ENCODE measurements at places on chromosomes 11 and 22.

DNA sequence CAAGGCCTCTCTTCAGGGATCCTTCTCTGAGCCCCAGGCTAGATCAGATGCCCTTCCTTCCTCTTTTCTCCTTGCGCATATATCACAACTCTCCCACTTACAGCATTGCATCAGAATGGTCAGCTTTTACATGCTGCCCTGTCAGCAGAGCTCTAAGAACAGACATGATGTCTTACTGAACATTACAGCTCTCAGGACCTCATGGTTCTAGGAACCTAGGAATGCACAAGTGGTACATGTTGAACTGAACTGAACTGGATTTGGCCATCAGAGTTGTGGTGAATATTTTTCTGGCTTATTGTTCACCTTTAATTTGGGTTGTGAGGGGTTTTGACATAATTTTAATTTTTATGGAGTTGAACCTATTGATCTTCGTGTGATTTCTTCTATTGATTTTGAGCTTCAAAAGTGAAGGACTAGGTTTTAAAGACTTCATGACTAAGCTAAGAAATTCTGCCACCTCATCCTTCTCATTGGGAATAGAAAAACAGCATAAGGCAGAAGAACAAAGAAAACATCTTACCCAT, 37.7 kb upstream of the SPON1 start:
- DNase-seq: no peak

GRCh38 chr11:127873478-127873877, 713.9 kb downstream of the ETS1 start:
- no peak for DNase-seq

DNA sequence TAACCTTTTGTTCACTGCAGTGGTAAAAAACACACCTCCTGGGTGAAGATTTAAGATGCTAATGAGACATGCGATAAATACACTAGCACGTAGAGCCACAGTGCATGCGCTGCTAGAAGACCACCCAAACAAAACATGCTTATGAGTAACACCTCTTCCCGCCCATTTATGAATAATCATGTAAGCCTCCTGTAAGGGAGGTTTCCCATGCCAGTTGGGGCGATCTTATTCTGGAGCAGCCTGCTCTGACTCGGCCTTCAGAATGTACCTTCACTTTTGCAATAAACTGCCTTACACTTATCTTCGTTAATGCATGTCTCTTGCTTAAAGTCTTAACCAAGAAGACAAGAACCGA, 18.1 kb upstream of the SCARF2 start:
- no peak for DNase-seq

DNA sequence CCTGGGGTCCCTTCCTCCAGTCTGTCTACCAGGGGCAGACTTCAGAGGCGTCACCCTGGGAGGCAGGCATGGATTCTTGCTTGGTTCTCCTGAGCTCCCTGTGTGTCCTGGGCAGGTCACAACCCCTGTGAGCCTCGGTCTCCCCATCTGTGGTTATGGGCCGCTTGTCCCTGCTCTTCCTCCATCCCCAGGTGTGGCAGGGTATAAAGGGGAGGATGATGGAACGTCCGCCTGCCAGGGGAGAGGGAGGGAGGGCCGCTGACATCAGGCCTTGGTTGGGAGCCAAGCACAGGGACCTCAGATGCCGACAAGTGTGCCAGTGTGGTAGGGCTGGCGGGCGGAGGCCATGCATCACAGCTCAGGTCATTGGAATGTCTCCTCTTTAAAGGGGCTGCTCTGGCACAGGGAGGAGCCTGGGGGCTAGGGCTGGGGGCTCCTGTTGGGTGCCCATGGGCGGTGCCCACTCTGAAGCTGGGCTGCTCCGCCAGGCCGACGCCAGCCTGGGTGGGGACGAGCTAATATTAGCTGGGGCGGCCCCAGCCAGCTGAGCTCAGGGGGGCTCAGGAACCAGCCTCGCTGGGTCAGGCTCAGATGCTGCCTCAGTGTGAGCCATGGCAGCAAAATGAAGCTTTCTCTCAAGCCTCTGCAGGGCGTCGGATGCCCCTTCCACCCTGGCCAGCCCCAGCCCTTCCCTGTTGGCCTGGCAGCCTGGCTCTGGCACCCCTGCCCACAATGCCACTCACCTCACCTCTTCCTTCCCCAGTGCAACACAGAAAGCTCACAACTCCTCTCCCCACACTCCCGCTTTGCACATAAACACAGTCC, 12.8 kb downstream of the KCNC1 start:
- DNase-seq: no peak

DNA sequence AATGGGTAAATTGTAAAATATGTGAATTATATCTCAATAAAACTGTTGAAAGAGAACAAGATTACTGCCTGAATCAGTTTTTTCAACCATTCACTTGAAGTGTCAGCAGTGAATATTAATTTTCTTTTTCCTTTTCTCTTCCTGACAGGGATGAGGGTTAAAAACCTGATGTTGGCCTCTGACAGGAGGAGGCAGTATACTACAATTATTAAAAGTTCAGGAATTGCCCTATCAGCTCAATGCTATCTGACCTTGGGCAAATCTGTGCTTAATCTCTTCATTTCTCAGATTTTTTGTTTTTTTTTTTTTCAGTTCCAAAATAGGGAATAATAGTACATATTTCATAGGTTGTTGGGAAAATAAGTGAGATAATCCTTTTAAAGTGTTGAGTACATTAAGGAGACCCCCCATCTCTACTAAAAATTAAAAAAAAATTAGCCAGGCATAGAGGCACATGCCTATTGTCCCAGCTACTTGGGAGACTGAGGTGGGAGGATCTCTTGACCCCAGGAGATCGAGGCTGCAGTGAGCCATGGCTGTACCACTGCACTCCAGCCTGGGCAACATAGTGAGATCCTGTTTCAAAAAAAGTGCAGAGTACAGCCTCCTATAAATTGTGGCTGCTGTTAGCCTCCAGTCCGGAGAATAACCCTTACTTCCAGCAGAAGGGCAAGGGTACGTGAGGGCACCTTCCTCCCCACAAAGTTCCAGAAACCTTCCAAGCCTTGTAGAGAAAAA, 48.8 kb downstream of the TRIM44 start:
- no peak for DNase-seq

- DNase-seq: no peak
These were observed 1298.7 kb upstream of the CNTN5 start for GRCh38 chr11:97722065-97722464.

- peak; percentile 42 for DNase-seq
These were observed 3.4 kb downstream of the CCDC89 start for GRCh38 chr11:85682330-85683305.

- DNase-seq: no peak
These were observed 13.1 kb upstream of the RAB38 start for GRCh38 chr11:88188251-88188931.

DNA sequence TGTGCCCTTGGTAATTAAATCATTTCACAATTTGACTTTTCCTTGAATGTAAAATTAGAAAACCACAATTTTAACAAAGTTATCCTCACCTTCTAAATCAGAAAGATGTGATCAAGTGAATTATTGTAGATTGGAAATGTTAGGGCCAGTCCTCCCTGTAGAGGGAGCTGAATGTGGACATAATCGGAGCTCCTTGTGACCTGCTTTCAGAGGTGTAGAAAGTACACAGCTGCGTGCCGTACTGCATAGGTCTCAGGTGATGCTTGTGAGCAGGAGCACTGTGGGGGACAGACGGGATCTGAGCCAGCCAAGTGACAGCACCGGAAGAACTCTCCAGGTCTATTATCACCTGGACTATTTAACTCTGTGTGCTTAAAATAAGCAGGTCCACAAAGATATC, 338.0 kb downstream of the AASDHPPT start:
- no peak for DNase-seq

DNA sequence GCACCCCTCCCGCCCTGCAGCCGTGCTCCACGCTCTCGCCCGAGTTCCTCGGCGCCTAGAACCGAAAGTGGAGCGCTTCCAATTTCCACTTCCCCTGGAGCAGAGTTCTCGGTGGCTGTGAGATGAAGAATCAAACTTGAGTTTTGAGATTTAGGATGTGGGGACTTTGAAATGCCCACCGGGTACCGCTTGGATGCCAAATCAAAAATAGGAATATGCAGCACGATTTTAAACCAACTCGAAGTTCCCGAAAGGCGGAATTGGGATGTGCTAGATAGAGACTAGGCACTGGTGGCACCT, 569 bp downstream of the POLA2 start:
- no peak for DNase-seq

- DNase-seq: no peak
These were observed 75.2 kb downstream of the MYO7A start for GRCh38 chr11:77202941-77203900.

DNA sequence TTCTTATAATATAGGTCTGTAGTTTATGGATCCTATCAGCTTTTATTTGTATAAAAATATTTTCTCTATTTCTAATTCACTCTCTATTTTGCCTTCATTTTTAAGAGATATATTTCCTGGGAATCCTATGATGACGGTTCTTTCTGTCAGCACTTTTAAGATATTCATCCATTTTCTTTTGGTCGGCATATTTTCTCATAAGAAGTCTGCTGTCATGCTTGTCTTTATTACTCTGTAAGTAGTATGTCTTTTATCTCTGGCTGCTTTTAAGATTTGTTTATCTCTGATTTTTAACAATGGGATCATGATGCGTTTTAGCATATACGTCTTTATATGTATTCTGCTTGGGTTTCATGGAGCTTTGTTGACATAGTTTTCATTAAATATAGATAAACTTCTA, 175.5 kb downstream of the SNX19 start:
- DNase-seq: no peak

- no peak for DNase-seq
These were observed 266.9 kb upstream of the NARS2 start for GRCh38 chr11:78841456-78842060.

DNA sequence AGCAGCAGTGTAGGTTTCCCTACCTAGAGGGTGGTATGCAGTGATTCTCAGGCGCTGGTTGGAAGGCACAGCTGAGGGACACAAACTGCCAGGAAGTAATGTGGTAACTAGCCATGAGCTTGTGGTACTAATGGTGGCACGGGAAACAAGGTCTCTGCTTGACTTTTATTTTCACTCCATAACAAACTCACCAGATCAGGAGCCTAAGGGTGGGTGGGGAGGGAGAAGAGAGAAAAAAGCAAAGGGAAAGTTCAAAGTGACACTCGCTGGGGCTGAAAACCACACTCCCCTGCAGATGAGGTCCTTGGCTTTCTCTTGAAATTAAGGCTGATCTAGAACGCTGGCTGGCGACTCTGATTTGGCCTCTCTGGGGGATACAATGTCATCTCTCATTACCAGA, 22.0 kb downstream of the TRAF6 start:
- DNase-seq: no peak

DNA sequence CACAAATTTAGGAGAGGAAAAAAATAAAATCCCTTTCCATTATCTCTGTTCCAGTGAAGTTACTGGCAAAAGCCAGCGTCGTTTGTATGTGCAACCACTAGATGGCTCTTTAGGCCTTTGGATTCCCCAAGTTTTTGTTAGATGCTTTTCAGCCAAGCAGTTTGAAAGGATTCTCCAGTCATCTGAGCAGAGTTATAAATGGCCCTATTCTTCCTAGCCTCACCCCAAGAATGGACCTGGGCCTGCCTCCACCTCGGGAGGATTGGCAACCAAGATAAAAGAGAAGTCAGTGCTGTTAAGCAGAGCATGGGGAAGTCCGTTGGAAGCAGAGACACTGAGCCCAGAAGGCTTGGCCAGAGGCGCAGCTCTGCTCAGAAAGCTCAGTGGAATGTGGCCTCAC, 15.4 kb downstream of the FAM181B start:
- no peak for DNase-seq

DNA sequence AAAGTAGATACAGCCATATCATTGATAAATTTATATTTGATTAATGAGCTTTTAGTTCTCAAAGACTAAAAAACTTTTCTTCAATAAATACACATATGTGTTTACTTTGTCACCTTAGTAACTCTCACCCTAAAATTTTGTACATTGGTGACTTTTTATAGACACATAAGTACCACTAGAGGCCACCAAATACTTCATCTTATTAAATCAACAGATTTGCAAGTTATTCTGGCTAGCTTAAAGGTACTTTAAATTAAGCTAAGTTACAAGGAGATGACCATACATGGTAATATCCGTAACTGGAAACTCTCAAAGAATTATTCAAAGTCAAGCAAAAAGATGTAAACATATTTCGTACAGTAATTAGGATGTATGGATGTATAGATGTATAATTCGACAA, 112.2 kb downstream of the SBF2 start:
- DNase-seq: no peak

- DNase-seq: no peak
These were observed 61.2 kb upstream of the SLC22A12 start for GRCh38 chr11:64529559-64530520.

DNA sequence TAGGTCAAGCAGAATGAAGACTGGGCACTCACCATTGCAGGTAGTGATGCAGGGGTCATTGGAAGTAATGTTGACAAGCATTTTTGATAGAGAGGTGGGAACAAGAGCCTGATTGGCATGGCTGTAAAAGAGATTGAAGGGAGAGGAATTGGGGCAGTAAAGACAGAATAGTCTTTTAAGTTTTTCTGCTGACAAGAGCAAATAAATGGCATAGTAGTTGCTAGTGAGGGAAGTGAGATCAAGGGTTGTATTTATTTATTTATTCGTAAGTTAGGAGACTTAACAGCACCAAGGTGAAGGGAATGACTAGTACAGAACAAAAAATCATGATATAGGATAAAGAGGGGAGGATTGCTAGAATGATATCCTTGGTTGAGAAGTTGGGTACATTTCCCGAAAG, 11.0 kb downstream of the SYT9 start:
- DNase-seq: no peak

GRCh38 chr11:27616711-27617110, 83.5 kb downstream of the BDNF start:
- no peak for DNase-seq

- DNase-seq: no peak
These were observed 2.6 kb downstream of the TMPRSS4 start for GRCh38 chr11:118079491-118079890.

- no peak for DNase-seq
These were observed 7.0 kb upstream of the KCNE3 start for GRCh38 chr11:74474316-74474715.

DNA sequence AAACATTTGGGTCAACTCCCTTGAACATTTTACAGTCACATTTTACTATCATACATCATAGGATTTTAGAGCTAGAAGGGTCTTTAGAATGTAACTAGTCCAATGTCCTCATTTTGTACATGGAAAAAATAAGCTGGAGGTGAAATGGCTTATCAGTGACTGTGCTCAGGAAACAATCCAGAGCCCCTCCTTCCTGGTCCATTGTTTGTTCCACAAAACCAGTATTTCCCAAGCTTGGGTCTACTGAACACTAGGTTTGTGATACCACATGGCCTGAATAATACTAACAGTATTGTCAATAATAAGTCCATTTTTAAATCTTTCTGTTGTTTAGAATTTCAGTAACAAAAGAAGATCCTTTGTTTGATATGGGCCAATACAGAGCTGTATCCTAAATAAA, 27.1 kb downstream of the PDGFD start:
- DNase-seq: no peak
